Islet precursor cell (in vitro differentiated cells): ENCODE measurements at places on chromosomes 6 and 20.

GRCh38 chr20:50819349-50819748 is 24.5 kb downstream of the BCAS4 start:
- no peak for DNase-seq

DNA sequence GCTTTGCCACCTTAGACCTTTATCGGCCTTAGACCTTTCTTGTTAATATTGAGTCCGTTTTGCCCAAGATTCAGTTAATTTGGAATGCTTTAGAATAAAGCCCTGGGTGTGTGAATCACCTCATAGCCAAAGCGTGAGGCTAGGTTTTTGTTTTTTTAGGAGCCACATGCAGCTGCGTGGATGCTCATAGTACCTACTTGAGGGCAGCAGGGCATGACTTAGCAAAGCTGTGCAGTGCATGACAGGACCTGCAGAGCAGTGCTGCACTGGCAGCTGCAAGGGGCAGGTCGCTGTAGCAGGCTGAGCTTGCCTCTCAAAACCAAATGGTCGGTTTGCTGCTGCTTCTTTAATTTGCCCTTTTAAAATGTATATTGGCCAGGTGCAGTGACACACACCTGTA is 116.1 kb downstream of the JAG1 start:
- DNase-seq = no peak

GRCh38 chr20:35891375-35891774 is 62.9 kb downstream of the SCAND1 start:
- DNase-seq = no peak

- DNase-seq = no peak
These were observed 157.6 kb upstream of the RPS6KA2 start for GRCh38 chr6:166784691-166785090.

DNA sequence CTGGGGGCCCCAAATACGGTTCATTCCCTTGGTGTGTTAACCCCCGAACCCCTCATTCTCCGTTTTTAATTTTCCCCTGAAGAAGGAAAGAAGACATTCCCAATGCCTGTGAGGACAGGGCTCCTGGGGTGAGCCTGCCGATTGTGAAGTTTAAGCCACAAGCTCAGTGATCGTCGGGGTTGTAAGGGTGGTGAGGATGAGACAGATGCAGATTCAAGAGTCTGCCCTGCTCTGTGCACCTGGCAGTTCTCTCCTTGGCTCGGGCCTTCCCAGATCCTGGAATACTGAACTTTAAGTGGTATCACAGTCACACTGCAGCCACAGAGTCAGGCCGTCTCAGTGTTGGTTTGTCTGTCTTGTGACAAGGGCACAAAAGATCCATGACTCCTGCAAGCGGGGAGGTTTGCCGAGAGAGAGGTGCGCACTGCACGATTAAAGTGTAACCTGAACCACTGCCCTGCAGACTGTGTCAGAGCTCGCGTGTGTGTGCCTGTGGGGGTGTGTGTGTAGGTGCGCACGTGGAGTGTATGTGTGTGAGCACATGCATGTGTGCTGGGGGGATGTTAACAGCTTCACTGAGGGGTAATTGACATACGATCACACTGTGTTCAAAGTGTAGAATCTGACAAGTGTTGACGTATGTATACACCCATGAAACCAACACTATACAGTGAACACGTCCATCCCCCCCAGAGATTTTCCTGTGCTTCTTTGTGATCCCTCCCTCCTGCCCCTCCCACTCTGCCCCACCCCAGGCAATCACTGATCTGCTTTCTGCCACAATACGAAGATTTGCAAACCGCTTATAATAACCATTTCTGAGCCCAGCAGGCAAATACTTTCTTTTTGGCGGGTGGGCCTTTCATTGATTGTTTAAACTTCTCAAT is 38.9 kb downstream of the RPP40 start:
- no peak for DNase-seq

DNA sequence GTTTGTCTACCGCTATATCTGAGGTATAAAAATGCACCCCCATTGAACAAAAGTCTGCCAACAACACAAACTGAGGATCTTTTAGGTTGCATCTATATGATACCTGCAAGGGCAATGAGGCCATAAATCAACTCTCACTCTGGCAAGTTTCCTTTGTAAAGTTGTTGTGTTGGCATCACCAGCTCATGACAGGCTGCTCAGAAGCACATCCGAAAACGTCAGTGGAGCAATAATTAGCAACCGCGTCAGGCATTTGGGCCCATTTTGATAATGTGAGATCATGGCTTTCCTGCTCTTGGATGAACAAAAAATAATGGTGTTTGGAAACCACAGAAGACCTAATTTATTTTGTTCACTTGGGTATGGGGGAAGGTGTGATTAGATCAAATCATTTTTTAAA is 12.0 kb upstream of the SLC22A3 start:
- DNase-seq = peak; percentile 11

- no peak for DNase-seq
These were observed 16.7 kb upstream of the LMBRD1 start for GRCh38 chr6:69813508-69813907.

DNA sequence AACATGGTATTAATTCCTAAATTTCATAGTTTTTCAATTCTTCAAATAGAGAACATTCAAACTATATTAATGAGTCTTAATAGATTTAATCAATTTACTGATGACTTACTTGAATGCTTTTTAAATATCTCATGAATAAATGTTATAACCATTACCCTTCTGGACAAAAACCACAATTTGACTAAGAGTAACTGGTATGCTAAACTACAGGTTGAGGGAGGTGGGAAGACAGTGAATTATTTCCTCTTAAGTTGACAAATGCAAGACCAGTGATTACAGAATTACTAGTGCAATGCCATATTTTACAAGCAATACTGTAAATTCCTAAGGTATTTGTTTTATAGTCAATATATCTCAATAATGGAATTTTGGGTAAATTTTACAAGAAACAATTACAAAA is 65.1 kb downstream of the REV3L start:
- no peak for DNase-seq

GRCh38 chr20:36614781-36615557 is 9.4 kb downstream of the RAB5IF start:
- no peak for DNase-seq

DNA sequence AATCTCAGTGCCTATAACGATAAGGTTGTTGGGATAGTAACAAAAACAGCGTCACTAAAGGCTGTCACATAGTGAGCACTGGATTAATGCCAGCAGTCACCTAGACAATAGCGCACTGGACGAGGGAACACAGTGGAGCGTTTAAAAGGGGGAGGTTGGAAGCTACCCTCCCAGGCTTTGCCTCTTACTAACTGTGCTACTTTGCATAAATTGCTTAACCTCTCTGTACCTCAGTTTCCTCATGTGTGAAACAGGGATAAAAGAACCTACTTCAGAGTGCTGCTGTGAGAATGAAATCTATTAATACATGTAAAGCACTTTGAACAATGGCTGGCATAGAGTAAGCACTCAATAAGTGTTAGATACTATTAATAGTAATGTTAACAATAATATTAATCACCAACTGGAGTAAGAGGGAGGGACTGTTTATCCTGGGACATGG is 10.5 kb downstream of the BCL2L1 start:
- DNase-seq = no peak

DNA sequence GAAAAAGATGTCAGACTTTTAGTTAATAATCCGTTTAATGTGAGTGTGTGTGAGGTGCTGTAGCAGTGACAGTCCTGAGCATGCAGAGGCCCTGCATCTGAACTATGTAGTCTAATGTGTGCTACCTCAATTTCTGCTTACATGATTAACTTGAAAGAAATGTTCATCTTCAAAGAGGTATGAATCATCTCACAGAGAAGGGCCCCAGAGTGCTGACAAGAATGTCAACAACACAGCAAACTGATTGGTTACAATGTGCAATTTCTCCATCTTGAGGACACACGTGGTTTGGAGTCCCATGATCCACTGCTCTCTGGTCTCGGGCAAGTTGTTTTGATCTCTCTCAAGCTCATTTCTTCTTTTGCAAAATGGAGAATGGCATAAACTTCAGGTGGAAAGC is 61.7 kb upstream of the EMILIN3 start:
- DNase-seq = peak; percentile 63

- no peak for DNase-seq
These were observed 17.5 kb downstream of the CPNE5 start for GRCh38 chr6:36821581-36822335.

- DNase-seq = peak; percentile 49
These were observed 5.0 kb downstream of the GFRA4 start for GRCh38 chr20:3658019-3658715.

DNA sequence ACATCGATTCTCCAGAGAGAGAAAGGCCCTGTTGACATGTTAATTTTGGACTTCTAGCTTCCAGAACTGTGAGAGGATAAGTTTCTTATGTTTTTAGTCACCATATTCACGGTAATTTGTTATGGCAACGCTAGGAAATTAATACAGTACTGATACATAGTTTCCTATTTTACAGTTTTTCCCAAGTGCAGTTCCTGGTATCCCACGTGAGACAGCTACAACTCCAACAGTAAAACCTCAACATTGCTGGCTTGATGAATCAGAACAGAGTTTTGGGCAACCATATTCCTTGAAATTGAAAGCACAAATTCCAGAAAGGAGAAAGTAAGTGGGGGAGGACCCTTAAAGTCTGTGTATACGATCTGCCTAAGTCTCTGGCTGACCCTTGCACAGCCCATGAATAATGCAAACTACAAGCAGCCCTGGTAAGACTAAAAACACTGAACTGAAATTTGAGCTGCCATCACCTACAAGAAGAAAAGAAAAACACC is 505.1 kb upstream of the NRSN1 start:
- no peak for DNase-seq
